ENCODE measurements at places on chromosomes 7 and 10.

- DNase-seq: no peak
These were observed 3.5 kb upstream of the CFAP58 start for GRCh38 chr10:104350127-104350635.

- DNase-seq: no peak
These were observed 18.2 kb upstream of the ZNF862 start for GRCh38 chr7:149819961-149820340.

GRCh38 chr10:73873838-73874215 lies 528 bp downstream of the CAMK2G start:
- DNase-seq: no peak

DNA sequence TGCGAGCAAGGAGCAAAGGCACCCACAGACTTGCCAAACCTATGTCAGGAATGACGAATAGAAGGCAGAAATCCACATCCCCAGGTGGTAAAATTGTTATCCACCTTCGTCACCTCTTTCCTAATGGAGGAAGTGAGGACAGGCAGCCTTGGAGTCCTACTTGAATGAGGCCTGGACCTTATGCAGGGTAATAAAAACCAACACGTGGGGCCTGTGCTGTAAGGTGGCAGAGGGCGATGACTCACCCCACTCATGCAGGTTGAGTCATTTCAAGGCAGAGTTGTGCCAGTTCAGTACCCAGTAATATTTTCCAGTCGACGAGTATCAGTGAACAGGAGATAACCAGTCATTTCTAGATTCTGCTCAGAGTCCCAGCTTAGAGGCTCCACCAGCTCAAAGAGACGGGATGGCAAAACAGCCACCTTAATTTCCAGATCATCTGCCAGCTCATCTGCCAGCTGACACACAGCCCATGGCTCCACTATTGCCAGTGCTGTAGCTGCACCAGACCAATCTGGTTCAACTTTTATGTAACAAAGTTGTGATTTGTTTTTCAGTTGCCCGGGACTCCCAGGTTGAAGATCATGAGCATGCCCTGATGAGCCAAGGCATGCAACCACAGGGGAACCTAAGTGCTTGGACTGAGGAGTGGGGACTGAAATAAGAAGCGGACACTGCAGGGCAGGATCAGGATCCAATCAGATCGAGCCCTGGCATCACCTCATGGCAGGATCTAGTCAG lies 176.2 kb upstream of the ITGB1 start:
- DNase-seq: no peak
